ENCODE measurements at places on chromosomes 16 and 17.

GRCh38 chr17:18381158-18381952, 3.8 kb downstream of the EVPLL start:
- DNase-seq, result no peak

- no peak for DNase-seq
Observed at GRCh38 chr16:65178151-65178550, 56.3 kb upstream of the CDH11 start.

DNA sequence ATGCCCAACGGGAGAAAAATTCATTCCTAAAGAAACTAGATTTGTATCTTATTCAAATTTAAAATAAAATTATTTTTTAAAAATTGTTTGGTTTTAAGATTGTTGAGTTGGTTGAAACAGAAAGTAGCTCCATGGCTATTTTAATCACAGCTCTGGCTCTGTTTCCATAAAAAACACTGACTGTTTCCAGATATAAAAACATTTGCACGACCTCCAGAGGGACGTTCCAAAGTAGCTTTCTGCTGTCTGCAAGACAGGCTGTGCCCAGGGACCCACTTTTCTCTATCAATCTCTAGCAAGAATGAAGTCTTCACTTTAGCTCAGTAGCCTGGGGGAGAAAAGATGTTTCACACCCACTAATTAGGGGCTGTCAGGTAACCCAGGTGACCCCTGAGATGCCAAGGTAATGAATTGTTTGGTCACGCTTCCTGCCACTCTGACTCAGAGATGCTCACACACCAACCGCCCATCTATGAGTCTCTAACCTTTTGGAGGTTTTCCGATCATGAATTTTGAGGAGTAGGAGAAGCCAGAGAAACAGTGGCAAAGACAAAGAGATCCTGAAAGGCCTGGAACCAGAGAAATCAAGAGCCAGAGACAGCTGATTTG, 220.1 kb upstream of the SOX9 start:
- DNase-seq, result no peak

DNA sequence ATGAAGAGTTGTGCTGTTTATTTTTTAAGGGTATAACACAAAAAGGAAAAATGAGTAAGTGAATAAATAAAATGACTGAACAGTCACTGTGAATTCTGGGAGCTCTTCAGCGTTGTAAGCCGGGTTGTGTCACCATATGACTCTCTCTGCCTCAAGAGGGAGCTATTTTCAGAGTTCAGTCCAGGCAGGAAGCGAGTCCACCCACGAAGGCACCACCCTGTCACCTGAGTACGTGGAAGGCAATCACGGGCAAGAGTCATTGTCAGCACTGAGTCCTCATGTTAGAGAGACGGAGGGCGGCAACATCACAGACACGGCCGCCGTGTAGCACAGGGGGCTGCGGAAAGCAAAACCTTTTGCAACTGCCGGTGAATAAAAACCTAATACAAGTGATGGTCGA, 227.6 kb downstream of the UTP18 start:
- DNase-seq, result no peak

GRCh38 chr16:64312980-64313379, 808.9 kb downstream of the CDH11 start:
- DNase-seq, result no peak

- no peak for DNase-seq
Observed at GRCh38 chr17:38562903-38563302, 42.8 kb downstream of the SRCIN1 start.

DNA sequence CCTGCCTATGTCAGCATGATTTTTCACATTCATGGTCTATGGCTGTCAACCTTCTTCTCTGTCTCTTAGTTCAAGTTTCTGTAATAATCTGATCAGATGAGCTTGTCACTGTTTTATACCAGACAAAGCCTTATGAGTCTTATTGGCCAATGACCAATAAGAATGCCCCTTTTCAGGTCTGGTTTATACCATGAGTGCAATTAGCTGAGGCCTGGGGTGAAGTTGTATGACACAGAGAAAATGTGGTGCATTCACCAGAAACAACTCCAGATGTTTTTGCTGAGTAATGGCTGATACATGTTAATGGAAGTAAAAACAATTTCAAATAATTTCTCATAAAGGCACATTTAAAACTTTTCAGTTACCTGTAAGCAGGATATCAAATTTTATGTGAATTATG, 218.6 kb upstream of the CDH8 start:
- no peak for DNase-seq

DNA sequence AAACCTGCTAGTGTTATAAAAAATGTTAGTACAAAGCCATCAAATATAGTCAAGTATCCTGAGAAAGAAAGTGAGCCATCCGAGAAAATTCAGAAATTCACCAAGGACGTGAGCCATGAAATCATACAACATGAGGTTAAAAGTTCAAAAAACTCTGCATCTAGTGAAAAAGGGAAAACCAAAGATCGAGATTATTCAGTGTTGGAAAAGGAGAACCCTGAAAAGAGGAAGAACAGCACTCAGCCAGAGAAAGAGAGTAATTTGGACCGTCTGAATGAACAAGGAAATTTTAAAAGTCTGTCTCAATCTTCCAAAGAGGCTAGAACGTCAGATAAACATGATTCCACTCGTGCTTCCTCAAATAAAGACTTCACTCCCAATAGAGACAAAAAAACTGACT, 31.7 kb downstream of the RBBP6 start:
- DNase-seq, result no peak

DNA sequence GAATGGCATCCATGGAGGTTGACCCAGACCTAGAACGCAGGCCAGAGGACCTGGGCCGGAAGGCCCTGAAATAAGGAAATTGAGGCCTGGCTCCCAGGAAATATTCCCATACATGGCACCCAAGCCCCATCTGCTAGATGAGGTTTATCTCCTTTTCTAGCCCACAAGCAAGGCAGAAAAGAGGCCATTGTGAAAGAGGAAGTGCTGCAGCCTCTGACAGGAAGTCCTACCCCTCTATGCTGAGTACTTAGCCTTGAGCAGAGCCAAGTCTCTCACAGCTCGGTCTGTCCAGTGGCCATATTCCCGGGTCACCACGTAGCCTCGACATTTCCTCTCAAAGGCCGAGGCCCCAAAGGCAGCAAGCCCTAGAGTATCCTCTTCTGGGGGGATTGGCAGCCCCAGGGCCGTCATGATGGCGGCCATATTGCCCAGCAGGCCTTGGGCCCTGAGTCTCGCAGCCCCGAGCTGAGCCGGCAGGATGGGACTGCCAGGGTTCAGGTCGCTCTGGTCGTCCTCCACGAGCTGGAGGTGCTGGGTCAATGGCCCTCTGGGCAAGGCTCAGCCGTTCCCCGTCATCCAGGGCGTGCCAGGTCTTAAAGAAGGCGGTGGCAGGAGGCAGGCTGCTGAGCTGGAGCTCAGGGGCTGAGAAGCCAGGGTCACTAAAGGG, 7.8 kb downstream of the CTF1 start:
- peak; percentile 45 for DNase-seq

DNA sequence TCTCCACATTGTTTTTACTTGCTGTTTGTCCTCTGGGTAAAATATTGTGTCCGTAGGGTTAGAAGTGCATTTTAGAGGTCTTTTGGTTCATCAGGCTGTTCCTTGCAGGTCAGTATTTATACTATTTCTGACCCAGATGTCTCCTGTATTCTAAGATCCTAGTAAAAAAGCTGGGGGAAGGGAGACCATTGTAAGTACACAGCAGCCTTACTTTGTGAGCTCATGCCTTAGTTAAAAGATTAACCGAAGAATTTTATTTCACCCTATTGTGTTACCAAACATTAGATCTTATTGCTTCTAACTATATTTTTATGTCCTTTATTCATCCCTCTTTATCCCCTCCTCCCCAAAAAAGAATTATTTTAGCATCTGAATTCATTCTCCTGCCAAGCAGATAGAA, 444.1 kb upstream of the RBFOX1 start:
- DNase-seq, result no peak

- no peak for DNase-seq
Observed at GRCh38 chr17:53649201-53649600, 173.5 kb upstream of the KIF2B start.

DNA sequence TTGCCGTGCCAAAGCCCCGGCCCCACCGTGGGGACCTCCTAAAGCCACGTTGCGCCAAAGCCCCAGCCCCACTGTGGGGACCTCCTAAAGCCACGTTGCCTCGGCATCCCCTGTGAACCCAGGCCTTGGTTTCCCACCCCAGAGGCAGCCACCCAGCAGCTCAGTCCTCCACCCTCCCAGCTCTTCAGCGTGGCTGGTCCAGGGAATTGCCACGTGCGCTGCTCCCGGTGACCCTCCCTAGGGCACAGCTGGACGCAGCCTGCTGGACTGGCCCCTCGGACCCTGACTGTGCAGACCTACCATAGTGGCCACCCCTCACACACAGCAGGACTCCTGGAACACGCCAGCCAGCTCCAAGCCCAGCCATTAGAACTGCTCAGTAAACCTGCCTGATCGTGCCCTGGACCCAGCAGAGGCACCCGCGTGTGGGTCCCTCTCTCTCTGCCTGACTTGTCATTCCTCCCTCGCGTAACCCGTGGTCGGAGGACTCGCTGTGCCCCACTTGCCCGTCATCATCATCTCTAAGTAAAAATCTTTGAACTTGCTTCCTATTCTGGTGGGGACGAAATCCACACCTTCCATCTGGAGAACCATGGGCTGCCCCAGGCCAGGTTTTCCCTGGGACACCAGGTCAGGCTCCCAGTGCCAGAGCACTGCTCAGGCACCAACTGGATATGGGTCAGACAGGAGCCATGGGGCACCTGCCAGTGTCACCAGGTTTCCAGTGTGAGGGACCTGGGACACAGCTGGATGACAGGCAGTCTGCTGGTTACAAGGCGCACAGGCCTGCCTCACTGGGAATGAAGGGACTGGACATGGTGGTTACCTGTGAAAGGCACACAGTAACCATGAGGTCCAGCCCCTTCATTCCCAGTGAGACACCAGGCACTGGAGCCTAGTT, 5.6 kb downstream of the CIAO3 start:
- DNase-seq, result no peak

DNA sequence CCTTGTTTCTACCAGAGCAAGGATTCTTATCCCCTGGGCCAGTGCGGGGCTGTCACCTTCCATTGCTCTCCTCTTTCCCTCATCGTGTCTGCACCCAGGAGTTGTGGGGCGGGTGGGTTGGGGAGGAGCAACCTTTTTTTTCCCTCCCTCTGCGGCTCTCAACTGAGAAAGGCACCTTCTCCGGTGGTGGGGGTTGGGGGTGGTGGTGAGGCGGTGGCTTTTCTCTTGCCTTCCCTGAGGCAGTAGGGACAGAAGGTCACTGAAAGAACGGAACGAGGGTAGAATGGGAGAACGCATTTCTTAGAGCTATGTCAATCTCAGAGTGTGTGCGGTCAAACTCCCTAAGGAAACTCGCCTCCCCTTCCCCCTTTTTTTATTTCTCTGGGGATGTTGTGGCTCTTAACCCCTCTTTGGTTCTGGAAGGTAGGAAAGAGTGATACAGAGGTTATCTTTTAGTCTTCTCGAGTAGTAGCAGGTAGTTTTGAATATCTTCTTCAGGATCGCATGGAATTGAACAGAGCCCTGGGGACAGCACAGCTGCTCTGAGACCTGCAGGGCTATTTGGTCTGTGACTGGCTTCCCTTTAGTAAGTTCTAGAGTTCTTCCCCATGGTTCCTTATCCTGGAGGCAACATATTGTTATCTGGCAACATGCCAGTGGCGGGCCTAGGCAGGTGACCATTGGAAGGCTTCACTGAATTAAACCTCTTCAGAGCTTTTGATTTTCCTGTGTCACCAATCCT, 994 bp downstream of the CLTC start:
- DNase-seq, result peak; percentile 75

- peak; percentile 22 for DNase-seq
Observed at GRCh38 chr17:81239714-81240555, 817 bp downstream of the NDUFAF8 start.

DNA sequence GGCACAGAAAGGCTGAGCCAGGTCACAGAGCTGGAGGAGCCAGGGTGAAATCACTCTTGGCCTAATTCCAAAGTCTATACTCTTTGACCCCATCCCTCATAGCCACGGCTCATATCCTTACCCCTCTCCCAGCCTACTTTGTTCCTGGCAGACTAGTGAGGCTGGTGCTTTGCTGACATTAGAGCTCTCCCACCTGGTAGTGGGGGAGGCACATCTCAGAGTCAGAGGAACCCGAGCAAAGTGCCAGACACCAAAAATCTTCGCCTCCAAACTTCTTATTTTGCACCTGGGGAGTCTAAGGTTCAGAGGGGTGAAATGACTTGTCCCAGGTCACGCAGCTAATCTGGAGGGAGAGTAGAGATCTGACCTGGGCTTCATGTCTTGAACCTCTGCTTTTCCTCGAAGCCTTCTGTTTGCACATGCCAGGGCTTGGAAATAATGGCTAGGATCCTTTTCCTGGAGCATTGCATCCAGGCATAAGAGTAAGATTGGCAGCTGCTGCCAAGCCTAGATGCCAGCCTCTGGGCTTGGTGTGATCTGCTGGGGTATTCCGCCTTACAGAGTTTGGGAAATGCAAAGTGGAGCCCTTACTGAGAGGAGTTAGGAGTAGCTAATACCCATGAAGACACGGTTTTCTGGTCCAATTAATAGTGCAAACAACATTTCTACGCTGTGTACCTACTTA, 126.9 kb downstream of the SPACA3 start:
- DNase-seq, result no peak

DNA sequence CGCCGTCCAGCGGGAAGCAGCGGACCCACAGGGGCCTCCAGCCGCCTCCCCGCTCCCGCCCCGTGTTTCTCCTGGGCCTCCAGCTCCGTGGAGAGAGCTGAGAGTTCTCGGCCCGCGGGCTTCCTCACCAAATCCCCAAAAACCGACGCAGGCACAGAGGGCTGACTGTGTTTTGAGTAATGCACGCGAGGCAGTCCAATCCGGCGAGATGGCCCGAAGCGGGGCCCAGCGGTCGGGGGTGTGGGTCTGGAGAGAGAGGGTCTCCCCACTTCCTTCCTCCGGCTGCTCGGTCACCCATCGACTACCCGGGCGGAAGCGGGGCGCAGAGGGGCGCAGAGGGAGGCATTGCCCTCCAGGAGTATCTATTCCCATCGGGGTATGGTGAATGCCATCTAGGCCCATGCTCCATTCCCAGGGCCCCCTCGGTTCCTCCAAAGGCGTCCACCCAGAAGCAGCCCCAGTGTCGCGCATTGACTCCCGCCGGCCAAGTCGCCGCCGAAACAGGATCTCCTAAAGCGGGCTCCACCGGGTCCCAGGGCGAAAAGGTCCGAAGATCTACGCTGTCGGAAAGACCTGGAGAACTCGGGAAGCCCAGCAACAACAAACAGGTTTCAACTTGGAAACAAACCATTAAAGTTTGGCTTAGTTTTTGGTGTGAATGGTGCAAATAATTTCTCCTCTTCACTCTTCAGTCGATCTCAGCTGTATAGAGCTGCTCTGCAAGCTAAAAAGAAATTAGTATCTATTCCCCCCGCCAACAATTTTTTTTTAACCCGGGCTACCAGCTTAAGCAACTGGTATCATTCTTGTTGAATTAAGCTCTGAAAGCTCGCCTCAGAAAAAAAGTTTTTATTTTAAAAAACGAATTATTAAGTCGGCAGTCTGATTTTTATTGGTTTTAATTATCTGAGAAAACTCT, 19.2 kb upstream of the HOXB13 start:
- DNase-seq, result no peak
